ENCODE measurements at places on chromosomes 4 and X.

DNA sequence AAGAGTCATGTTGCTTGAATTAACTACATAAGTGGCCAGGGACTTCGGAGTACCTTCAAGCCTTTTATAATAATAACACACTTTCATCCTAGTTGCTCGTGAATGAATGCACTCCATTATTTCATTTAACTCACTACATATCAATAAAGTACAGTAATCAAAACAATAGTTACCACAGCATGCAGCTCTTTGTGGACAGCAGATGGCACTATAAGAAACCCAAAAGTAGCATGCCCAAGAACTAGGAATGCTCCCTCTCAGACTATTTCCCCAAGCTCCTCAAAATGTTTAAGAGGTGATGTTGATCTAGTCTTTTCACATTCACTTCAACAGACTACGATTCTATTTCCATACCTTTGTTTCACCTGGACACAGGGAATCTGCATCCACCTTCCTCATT is 500.8 kb upstream of the DIAPH2 start:
- peak; percentile 27 for DNase-seq

DNA sequence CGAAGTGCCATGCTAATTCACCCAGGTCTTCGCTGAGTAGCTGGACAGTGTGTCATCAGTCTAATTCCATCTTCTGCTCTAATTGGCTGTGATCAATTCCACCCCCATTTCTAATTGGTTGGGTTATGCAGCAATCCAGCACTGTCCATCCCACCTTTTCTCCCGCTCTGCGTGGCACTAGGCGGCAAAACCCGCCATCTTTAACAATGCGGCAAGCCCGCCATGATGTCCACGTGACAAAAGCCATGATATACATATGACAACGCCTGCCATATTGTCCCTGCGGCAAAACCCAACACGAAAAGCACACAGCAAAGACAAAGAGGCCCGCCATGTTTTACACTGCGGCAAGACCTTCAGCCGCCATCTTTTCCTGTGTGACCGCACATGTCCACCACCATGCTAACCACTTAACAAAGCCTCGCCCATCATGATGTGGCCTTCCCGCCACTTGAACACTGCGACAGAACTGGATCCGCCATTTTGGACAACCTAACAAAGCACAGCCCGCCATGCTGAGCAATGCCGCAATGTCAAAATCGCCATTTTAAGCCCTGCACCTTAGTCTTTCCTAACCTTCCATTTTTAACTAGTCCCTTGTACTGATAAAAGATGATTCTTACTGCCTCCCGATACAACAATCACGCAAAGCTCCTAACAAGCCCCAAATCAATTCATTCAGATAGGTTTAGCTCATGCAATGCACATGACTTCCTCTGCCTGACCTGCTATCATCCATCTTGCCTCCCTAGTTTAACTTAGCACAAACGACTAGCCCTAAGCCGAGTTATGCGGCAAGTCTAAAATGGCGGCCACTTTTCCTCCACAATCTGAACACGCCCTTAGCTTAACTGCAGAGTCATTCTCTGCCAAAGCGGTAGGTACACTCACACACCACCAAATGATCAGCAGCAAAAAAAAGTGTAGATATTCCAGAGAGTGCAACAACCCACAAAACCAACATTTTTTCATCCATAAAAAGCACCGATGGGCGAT is 288.3 kb downstream of the CHIC1 start:
- peak; percentile 76 for DNase-seq

DNA sequence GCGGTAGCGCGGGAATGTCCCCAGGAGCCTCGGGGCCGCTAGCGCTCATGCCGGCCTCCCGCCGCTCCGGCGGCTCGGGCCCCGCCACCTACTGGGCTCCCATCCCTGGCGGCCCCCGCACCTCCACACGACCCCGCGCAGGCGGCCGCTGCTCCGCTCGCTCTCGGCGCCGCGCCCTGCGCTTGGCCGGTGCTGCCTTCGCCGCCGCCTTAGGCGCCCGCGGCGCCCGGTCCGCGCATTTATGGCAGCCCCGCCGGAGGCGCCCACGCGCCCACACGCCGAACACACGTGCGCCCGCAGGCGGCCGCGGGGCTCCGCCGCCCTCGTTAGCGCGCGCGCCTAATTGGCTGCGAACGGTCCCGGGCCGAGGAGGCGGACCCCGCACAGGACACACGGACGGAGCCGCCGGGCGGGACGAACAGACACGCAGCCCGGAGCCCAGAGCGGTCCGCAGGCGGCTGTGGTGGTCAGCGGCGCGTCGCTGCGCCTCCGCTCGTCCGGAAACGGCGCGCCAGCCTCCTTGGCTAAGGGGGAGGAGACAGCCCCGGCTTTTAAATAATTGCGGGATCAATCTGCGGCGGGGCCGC is at the start of gene NKX1-1:
NKX1-1 (minus strand) TSS at position 49 of the 587 bp plus-strand sequence; CDS start at position 49, 0 bp downstream.
- no peak for DNase-seq

DNA sequence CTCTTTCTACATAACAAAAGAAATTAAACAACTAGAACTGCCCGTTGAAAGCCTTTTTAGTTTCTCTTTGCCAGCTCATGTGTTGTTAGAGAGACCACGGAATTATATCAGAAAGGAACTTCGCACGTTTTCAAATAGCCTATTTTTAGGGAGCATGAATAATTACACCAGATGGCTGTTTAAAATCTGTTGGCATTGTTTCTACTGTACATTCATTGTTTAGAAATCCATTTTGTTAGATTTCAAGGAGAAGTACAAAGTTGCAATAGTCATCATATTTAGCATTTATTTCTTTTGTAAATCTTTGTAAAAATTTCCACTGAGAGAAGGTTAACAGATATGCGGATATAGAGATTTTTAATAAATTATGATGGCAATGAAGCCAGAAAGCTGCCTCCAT is 403.0 kb upstream of the HS3ST1 start:
- no peak for DNase-seq

DNA sequence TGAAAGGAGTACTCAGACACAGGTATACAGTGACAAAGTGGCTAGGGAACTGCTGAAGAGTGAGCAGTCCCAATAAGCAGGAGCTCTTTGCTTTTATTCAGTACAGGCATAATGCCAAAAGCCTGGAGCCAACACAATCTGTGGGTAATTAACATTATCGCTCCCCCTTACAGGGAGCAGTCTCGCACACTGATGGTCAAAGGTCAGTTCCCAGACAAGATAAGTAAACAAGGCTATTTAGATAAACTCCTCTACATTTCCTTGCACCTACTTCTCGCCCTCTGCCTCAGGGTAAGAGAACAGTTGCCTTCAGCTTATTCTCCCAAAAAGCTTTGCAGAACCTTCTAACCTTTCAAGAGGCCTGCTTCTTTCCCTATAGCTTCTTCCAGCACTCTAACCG is 73.9 kb upstream of the TAF9B start:
- peak; percentile 11 for DNase-seq

DNA sequence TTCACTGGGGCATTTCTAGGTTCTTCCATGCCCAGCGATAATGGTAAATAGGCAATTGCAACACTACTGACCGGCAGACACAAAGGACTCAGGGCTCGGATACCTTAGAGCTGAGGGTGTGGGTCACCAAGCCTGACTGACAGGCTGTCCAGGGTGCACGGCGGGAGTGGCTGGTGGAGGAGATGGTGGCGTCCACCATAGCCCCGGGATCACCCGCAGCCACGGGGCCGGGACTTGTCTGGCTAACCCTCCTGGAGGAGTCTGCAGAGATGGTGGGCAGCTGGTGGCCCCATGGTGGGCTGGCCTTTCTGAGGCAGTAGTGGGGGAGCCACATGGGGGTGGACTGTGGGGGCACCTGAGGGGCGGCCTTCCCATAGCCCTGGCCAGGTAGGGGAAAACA is 11.7 kb upstream of the ABLIM2 start:
- DNase-seq, result no peak

- DNase-seq, result no peak
Measured at GRCh38 chr4:128303405-128303785, 15.8 kb upstream of the PGRMC2 start.

DNA sequence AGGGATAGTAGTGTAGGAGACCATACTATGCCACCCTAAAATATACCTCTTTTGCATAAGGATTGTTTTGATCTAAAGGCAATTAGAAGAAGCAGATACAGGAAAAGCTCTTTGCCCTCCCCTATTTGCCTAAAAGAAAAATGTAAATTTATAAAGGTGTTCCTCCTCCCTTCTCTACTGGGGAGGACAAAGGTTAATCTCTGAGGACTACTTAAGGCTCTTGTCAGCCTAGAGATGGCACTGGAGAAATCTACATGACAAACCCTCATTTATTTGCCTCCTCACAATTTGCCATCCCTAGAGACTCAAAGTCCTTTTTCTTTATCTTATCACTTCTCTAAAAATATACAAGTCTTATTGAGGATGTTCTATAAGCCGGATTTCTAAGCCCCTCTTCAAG is 1021.8 kb downstream of the STPG2 start:
- no peak for DNase-seq

GRCh38 chr4:87978681-87979080 is 3.2 kb downstream of the SPP1 start:
- no peak for DNase-seq

DNA sequence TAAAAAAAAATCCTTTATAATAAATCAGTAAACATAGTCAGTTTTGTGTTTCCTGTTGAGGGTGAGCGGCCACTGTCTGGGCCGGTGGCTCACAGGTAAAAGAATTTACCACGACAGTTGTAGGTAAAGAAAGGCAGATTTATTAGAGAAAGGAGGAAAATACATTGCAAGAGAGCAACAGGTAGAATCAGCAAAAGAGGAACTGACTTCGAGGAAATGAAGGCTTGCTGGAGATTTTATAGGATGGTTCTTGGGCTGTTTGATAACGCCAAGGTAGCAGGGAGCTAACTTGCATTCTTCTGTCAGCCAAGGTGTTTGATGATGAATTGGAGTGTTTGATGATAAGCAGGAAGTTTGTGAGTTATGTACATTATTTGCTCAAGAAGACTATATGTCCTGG is 2.8 kb downstream of the ZNF157 start:
- DNase-seq, result no peak

- DNase-seq, result no peak
Measured at GRCh38 chr4:101599620-101600019, 190.9 kb upstream of the BANK1 start.

DNA sequence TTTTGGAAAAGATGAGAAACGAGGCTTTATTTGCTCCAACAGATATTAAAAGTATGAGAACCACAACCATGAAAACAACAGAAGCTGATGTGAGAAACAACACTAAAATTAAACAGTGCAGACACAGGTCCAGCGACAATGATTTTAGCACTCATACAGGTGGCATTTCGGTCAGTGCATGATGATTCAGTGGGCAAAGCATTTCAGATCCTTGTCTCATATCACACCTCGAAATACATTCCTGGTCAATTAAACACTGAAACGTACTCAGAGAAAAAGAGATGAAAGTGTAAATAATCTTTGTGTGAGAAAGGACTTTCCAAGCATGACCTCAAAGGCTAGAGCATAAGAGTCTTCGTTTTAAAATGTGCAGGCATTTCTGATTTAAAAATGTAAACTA is 85.2 kb downstream of the ACOX3 start:
- DNase-seq, result peak; percentile 15

DNA sequence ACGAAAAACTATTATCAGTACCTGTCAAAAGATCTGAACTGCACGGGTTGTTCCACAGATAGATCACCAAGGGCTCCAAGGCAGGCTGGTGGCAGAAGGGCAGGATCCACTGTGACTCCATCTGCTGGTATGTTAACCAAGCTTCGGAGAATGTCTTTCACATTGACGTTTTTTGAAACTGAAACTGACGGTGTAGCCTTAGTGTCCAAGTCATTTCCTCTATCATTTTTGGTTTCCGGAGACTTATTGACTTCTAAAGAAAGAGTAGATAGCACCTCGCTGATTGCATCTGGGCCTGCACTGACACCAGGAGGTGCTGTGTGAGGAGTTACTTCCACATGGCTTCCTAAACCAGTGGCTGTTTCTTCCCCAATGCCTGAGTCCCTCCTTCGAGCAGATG is 186.9 kb downstream of the LRBA start:
- no peak for DNase-seq

DNA sequence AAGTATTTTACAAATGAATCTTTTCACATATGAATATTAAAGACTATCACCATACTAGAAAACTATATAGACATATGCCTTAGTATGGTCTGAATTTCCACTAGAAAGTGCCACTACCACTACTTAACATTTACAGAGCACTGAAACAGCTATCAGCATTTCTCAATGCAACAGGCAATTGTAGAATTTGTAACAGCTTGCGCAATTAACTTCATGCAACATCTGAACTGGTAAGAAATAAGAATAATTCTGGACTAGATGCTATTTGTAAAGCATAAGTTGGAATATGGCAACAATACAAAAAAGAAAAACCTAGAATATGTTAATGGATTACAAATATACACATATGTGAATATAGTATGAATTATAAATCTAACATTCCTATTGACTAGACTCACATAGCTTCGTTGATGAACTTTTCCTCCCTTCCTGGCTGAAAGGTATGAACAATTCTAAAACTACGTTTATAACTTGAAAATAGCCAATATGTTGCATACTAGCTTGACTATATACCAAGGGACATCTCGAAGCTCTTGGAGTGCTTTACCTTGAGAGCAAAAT is 82.0 kb downstream of the ATP8A1 start:
- DNase-seq, result no peak

- no peak for DNase-seq
Measured at GRCh38 chrX:55486736-55487135, 2.9 kb downstream of the USP51 start.

- DNase-seq, result no peak
Measured at GRCh38 chr4:73420615-73421014, 15.4 kb upstream of the AFP start.

DNA sequence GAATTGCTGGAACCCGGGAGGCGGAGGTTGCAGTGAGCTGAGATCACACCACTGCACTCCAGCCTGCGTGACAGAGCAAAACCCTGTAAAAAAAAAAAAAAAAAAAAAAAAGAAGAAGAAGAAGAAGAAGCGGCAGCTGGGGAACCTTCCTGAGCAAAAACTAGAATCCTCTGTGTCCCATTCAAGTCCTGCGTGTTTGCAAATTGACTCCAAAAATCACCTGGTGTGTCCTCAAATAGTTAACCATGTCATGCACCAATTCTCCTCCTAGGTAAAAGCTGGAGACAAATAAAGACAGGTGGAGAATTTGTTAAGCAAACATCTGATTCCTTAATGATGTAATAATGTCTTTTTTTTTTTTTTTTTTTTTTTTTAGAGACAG is 31.9 kb upstream of the ASMTL start:
- DNase-seq, result no peak

- peak; percentile 81 for DNase-seq
Measured at GRCh38 chr4:77092975-77093374, 17.2 kb upstream of the CCNI start.

DNA sequence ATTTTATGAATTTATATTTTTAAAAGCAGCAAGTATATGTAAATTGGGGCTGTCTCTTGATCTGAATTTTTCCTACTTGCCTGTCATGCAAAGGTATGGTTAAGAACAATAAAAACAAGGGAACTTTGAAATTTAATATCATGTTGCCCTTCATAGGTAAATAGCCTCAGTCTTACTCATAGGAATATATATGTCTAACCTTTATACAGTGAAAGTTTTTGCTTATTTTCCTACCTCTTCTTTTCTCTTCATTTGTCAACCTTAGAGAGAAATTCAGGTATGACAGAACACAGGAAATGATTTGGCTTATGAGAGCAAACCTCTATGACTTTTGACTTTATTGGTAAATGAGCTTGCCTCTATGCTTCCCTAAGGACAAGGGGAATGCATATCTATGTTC is 716.0 kb downstream of the CENPC start:
- no peak for DNase-seq

Measured in HT-29 (cell line).